Jurkat, Clone E6-1 (cell line): ENCODE measurements at places on chromosomes 7 and 10.

GRCh38 chr7:33841705-33842129 lies 63.6 kb upstream of the BMPER start:
- no peak for DNase-seq

DNA sequence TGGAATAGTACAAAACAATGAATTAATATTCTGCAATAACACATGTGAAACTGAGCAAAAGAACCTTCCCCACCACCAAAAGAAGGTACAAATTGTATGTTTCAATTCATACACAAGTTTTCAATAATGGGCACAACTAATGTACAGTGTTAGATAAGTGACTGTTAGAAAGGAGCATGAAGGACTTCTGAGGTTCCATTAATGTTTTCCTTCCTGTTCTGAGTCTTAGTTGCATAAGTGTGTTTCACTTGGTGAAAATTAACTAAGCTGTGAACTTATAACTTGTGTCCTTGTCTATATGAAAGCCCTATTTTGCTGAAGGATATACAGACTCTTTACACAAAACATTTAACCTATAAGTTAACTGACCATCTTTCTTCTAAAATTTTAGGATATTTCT lies 8.2 kb downstream of the GSAP start:
- no peak for DNase-seq

DNA sequence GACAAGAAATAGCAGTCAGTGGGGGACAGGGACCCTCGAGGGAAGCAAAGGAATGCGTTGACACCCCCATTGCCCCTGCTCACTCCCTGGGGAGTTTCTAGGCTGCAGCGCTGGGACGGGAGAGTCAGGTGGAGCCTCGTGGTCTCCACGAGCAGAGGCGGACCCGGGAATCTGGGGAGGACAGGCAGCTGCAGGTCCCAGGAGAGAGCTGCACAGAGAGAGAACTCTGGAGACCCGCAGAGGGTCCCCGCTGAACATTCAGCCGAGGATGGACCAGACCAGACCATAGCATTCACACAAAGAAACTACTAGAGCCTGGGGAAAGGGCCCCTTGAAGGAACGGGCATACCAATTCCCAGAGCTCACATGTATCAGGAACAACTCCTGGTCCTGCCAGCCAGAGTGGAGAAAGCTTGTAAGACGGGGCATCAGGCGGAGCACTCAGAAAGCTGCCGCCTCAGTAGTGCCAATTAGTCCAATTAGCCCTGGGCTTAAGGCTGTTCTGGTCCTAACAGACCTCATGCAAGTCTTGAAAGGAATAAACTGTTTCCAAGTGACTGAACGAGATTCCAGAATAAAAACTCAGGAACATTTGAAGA lies 966.7 kb upstream of the ZNF722 start:
- DNase-seq = no peak

- DNase-seq = peak; percentile 32
Measured at GRCh38 chr10:43594944-43595589, 11.2 kb upstream of the ZNF485 start.

DNA sequence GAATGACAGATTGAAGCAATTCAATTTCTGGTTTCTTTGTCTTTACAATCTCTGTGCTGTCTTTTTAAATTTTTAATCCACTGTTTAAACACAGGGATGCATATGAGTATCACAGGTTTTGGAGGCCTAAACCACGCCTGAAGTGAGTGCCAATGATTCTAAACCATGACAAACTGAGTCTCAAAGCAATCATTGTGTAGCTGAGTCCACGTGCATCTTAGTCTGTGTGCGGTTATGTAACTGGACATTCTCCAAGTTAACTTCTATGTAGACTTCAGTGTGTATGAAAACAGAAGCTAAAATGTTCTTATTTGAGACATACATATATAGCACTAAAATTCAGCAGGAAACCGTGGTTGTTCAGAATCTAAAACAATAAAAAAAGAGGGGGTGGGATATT lies 79.3 kb upstream of the ST8SIA6 start:
- DNase-seq = no peak

- no peak for DNase-seq
Measured at GRCh38 chr7:92848851-92849250, 12.5 kb upstream of the CDK6 start.

DNA sequence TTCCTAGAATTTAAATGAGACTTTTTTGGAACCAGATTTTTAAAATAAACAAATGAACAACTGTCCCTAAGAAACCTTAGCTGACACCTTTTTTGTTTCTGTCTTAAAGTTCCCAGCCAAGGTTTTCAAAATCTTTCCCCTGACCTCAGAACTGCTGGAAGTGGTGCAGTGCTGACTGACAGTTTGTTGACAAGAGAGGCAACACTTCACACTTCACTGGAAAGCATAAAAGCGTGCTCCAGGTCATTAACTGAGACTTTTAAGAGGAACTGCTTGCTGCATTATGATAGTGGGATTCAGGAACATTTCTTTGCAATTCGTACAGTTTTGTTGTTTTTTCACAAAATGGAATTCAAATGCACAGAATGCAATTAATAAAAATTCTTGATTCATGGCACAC lies 36.2 kb downstream of the SYPL1 start:
- no peak for DNase-seq

- no peak for DNase-seq
Measured at GRCh38 chr10:52682766-52683165, 89.8 kb downstream of the MBL2 start.

DNA sequence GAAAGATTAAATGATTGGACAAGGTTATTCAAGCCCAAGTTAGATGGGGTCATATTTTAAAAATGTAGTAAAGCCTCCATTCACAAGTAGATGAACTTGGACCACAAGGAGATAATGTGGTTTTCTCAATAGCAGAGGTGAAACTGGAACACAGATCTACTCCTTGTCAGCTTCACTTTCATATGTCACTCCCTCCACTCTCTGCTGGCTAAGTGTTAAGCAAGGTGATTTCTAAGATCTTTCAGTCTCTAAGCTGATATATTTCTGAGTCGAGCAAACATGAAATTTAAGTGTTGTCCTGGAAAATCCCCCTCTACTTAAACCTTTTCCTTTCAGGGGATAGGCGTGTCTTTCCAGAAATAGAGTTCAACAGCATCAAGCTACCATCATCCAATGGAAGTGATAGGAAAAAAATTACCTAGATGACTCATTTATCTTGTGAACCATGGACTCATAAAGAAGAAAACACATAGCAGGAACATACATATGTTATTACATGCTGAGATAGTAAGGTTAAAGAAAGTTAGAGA lies 275.0 kb downstream of the PTEN start:
- no peak for DNase-seq

GRCh38 chr10:106789623-106790022 lies 374.9 kb downstream of the SORCS1 start:
- no peak for DNase-seq

DNA sequence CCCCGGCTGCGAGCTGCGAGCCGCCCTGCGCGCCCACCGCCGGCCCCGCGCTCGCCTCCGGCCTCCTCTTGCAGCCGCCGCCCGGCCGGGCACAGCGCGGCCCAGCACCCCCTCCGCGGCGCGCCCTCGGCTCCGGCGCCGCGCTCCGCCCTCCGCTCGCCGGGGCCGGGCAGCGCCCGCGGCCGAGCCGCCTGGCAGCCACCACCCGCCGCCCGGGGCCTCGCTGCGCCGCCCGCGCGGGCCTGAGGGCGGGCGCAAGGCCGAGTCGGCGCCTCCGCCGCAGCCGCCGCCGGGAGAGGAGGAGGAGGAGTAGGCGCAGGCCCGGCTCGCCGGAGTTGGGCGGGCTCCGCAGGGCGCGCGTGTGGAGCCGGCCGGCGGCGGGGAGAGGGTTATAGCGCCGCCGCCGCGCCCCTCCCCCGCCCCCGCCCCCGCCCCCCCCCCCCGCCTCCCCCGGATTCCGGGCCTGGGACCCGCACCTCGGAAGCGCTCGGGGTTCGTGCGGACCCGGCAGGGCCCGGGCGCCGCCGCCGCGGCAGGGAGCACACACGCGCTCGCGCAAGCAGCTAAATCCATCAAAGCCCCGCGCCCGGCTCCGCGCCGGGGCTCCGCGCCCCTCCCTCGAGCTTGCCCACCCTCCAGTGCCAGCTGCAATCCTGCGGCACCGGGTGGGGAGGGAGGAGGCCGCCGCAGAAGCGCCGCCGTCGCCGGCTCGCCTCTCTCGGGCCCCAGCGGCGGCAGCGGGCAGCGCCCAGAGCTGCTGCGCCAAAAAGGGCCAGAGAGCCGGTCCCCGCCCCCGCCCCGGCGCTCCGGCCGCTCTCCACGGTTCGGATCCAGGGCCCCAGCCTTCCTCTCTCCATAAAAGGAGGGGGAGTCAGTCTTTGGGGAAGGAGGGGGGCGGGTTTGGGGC lies at the start of gene PDGFA:
Gene PDGFA, minus strand, starts transcription at position 363 of the 907 bp plus-strand sequence. CDS start 845 bp downstream, outside the sequence.
- peak; percentile 46 for DNase-seq

GRCh38 chr10:46094931-46095750 lies 49.1 kb upstream of the MSMB start:
- DNase-seq = peak; percentile 79

- no peak for DNase-seq
Measured at GRCh38 chr10:46236546-46236887, 50.3 kb upstream of the ANTXRL start.

DNA sequence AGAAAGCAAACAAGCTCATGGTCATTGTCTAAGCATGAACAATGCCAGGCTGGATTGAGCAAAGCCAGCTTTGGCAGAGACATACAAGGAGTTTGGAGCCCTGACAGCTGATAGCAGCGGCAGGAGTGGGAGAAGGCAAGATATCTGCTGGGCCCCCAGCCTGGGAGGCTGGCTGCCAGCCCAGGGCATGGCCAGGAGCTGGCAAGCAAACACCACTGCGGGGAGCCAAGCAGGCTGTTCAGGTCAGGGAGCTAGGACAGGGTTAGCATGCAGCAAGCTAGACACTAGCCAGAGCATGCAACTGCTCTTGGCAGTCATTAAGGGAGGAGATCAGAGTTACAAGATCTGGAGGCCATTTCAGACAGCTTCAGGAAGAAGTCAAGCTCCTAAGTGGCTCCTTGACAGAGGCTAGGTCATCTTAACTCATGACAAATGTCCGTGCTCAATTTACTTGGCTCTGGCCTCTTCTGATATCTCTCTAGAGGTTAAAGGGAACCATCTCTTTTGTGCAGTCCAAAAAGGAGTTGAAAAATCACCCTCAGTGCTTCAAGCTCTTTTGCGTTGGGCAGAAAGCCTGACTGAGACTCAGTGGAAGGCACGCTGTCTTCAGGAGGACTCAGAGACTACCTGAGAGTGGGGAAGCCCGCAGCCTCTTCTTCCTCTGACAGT lies 436.8 kb upstream of the C7orf33 start:
- no peak for DNase-seq

- no peak for DNase-seq
Measured at GRCh38 chr7:106480161-106480579, 180.8 kb downstream of the CCDC71L start.

DNA sequence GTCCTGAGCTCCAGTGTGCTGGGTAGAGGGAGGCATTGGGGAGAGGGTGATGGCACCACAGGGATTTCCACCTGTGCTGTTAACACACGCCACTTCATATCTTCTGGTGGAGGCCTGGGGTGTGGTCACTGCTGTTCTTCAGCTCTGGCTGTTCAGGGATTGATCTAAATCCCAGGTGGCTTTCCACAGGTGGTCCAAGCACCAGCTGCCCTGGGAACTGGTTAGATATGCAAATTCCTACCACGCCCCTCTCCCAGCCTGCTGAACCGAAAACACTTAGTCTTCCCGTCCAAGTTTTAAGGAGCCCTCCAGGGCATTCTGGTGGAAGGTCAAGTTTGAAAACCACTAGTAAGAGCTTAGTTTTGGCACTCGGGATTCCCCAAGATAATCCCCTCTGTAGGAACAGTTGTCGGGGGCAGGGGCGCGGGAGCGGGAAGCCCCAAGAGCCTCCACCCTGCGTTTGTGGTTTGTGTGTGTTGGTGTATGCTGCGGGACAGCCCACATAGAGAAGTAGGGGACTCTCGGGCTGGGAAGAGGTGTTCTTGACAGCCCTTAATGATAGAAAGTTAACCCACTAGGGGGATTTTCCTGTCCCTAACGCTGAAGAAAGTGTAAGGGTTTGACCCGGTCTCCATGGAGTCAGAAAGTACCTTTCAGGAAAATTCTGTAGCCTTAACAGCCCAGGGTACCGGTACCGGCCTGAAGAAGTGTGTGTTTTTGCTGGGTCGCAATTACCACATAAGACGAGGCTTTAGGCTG lies 5.1 kb downstream of the DEPP1 start:
- DNase-seq = no peak

DNA sequence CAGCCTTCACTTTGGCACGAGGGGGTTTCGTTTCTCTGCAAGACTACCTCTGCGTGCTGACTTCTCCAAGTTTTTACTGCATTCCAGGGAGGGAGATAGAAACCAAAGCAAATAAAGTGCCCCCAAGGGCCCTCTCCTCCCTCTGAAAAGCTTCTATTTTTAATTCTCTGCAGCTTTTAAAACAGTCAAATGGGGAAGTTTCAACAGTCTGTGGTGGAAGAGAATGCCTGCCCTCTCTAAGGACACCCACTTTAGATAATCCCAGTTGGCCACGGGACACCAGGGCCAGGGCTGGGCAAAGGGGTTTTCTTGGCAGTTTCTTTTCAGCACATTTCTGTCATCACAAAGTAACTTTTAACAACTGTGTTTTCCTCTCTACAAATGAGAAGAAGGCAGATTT lies 386.7 kb upstream of the NPVF start:
- no peak for DNase-seq

DNA sequence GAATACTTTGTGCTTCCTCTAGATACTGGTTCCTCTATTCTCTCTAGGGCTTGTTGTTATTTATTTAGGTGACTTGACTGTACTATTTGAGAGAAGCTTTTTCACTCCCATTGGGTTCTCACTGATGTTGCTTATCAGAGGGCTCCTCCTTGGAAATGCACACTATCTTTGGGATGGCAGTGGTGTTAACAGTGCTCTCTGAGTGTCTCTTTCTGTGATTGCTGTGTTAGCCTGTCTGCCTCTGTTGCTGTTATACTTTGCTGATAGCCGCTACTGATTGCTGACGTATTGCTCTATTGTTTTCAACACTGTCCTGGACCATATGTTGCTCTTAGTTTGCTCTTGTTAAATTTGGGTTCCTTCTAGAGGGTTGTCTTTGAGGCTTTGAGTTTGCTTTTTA lies 34.7 kb downstream of the ZNF33A start:
- DNase-seq = no peak

DNA sequence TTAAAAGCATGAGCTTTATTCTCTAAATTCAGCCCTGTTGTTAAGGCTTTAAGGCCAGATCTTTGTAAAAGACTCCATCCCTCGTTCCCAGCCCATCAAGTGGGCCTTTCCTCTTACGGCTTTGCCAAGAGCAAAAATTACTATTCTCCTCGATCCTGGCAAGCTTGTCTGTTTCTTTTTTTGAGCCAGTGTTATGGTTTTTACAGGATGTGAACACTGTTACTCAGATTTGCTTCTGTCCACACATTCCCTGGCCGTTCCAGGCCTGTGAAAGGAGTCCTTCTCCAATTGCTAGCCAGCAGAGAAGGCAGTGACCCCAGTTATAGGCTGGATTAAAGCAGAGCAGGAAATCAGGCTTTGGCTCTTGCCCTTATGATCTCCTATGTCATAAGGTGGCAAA lies 47.0 kb upstream of the EPC1 start:
- DNase-seq = no peak

GRCh38 chr7:6127110-6127490 lies 95.9 kb downstream of the ANKRD61 start:
- DNase-seq = no peak

- no peak for DNase-seq
Measured at GRCh38 chr7:100670074-100670473, 3.5 kb upstream of the GNB2 start.
